ENCODE measurements at places on chromosomes 7 and 10.
A peak's percentile ranks its signal among the peaks of the same experiment; 100 is the strongest.

GRCh38 chr10:12649012-12649584, 299.8 kb downstream of the CAMK1D start:
- peak; percentile 36 for DNase-seq

DNA sequence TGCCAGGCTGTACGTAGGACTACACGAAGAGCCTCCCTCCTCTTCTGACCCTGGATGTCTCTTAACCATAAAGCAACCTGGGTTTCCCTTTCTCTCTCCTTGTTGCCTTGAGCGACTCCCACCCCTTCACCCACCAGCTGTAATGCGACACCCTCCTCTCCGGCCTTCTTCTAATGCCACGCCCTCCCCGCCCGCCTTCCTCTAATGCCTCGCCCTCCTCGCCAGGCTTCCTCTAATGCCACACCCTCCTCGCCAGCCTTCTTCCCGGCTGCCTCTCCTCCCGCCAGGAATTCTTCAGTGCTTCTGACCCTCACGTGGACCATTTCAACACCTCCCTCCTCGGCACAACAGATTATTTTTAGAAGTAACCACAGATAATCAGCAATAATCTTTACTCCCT, 348.5 kb upstream of the SHH start:
- DNase-seq: no peak

DNA sequence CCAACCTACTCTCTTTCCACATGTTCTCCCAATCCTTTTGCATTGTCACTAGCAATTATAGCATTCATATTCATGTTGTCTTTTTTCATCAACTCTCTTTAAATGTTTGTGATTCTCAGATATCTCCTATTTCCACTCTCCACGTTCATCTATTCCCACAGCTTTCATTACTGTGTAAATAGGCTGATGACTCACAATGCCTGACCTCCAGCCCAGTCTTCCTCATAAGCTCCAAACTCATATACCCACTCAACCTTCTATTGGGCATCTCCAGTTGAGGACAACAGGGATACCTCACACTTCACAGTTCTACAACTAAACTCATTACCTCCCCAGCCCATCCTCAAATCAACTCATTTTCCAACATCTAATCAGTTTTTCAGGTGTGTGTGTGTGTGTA, 194.1 kb downstream of the DGKI start:
- no peak for DNase-seq

GRCh38 chr7:71345117-71345884, 213.4 kb downstream of the GALNT17 start:
- no peak for DNase-seq

DNA sequence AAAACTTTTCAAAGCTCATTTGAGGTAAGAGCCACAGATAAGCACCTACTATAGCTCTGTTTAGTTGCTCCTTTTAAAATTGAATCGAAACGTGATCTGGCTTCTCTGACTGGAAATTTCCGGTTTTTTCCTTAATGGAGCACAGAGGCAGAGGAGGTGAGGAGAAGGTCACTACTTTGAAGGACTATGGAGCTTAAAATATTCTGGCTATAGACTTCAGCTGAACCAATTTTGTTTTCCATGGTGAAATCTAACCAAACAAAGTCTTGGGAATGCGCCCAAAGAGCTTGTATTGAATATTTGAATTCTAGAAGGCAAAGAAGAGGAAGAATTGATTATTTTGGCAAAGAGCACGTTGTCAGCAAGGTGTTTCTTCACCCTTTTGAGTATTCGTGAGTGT, 711.1 kb downstream of the SUGCT start:
- DNase-seq: no peak

GRCh38 chr10:52316001-52316400, 1.9 kb downstream of the DKK1 start:
- DNase-seq: no peak

DNA sequence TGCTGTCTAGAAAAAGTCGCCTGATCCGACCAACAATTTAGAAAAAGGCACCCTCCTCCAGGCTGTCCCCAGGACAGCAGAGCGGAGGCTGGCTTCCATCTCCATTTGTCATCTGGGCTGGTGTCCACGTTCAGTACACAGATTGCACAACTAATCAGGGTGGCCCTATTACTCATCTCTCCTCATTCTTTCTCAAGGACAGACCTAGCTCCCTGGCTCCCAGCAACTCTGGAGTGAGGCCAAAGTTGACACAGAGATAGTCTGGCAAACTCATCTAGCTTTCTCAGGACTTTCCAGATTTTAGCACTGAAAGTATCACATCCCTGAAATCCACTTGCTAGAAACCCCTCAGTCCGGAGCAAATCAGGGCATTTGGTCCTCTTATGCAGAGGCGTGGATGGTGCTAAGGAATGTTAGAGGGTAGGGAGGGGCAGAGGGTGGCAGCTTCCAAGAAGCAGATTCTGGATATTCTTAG, 75.1 kb downstream of the DNAH11 start:
- peak; percentile 89 for DNase-seq

GRCh38 chr7:48140001-48140681, 31.1 kb upstream of the ABCA13 start:
- peak; percentile 25 for DNase-seq

GRCh38 chr10:46251857-46252847, 34.6 kb upstream of the ANTXRL start:
- no peak for DNase-seq

- no peak for DNase-seq
These were observed 218.2 kb upstream of the IMMP2L start for GRCh38 chr7:111780527-111780926.

DNA sequence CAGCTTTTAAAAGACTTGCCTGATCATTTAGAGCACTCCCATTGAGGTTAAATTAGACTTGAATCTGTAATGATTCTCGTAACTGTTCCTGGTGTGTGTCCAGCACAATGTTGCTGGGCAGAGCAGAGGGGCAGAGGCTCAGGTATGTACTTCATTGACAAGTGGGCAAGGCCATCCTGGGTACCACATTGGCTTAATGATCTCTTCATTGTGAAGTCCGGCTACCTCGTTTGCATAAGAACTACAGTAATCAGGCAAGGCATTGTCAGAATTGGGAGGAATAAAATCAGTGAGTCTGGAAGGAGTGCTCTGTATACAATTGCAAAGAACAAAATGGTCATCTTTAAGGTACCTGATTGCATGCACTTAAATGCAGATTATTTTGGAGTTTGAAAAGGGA, 6.1 kb downstream of the RPS24 start:
- DNase-seq: no peak

DNA sequence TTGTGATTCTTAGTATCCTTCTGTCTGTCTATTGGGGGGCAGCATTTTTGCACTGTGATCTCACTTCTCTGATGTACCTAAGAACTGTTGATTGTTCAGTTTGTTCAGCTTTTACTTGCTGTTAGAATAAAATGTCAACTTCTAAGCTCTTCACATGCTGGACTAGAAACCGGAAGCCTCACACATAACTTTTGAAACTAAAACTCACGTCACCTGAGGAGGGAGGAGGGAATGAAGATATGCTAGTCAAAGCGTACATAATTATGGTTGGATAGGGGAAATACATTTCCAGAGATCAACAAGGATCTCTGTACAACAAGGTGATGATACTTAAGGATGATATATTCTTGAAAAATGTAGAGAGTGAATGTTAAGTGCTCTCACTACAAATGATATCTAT, 609.7 kb downstream of the INHBA start:
- DNase-seq: no peak

DNA sequence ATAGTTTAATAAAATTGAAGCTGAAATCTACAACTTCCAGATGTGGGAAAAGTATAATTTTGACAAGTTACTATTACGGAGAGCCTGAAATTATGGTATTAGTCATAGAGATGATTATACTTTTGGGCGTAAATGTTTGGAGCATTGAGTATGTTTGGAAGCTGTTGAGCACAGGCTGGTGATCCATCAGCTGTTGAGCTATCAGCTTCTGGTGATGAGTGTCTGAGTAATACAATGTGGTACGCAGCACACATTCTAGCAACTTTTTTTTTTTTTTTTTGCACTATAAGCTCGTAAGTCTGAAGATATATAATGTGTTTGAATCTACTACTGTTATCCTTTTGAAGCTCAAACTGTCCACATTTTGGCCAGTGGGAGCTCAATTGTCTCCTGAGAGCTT, 123.4 kb downstream of the ATE1 start:
- DNase-seq: no peak

- peak; percentile 79 for DNase-seq
These were observed 142.0 kb upstream of the PRKCQ start for GRCh38 chr10:6721964-6722615.

- DNase-seq: no peak
These were observed 12.7 kb downstream of the FBXW4 start for GRCh38 chr10:101682172-101682825.

DNA sequence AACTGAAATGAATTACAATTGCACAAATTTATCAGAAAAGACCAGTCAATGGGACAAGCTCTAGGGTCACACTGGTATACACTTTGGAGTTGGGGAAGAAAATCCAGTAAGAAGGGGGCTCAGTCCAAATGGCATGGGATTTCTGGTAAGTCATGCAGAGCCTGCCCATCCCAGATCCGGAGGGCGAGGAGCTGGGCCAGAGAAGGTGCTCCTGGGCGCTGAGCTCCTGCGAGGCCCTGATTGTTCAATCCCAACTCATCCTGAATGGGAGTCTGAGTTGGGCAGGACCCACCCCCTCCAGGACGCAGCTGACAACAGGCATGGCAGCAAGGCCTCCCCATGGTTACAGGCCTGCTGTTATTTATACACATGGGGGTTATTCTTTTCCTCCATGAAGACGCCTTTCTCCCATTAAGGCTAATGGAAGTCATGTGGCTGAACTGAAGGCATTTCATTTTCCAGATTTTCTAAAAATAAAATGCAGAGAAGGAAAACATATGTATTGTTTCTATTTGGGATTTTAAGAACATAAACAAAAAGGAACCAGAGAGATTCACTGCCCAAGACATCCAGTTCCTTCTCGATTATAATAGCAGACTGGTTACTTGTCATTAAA, 91.1 kb upstream of the ADAM12 start:
- no peak for DNase-seq

DNA sequence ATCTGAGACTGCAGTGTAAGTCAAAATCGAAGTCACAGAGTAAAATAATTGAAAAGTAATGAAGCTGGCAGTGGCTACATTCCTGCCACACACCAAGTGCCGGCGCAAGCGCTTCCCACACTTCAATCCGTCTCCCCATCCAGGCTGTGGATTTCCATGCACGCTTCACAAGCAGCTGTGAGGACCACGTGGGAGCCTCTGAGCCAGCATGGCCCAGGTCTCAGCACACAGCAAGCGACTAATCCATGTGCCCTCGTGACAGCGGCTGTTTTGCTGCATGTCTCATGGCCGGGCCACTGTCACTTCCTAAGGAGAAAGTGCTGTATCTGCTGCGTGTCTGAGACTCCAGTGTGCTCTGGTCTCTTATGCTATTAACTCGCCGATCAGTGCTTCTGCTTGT, 566.9 kb downstream of the DNAJB6 start:
- DNase-seq: no peak

GRCh38 chr10:77318739-77319138, 318.9 kb downstream of the KCNMA1 start:
- DNase-seq: no peak

DNA sequence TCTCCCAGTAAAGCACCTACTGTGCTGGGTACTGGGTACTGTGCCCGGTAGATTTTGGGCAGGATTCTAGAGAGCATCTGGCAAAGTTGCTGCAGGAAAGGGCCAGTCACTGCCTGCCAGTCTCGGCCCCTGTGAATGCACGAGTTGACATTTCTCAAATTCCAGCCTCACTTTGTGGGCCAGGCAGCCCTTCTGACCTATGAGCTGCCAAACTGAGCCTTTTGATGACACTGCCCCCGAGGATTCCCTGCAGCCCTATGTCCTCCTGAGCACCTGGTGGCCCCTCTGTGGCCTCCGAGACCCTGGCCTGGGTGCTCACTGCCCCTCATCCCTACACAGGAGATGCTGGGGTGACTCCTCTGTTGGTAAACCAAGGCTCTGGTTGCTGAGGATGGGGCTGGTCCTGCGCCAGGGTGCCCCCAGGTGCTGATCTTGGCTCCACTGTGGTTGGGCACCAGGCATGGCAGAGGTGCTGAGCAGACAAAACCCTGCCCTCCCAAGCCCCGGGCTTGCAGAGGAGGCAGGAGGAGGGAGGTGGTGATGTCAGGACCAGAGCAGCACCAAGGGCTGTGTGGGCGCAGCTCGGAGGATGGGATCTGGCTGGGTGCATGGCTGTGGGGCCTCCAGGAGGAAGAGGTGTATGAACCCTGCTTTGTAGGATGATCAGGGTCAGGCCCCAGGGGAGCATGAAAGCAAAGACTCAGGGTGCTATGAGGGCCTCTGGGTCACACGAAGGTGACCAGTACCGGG, 16.2 kb downstream of the LHPP start:
- no peak for DNase-seq

DNA sequence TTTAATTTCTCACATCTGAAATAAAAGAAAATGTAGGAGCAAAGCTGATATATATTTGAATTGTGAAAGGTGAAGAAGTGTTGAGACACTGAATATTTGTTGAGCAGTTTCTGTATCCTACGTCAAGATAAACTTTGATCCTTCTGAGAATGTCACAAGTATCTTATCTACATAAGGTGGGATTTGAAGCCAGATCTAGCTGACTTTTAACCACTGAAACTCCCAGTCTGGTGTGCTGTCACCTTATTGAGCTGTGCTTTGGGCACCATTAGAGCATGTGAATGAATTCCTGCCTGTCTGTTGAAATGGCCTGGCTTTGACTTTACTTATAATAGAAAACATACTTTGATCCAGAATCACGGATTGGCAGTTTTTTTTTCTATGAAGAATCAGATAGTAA, 15.2 kb downstream of the GPR141 start:
- no peak for DNase-seq

DNA sequence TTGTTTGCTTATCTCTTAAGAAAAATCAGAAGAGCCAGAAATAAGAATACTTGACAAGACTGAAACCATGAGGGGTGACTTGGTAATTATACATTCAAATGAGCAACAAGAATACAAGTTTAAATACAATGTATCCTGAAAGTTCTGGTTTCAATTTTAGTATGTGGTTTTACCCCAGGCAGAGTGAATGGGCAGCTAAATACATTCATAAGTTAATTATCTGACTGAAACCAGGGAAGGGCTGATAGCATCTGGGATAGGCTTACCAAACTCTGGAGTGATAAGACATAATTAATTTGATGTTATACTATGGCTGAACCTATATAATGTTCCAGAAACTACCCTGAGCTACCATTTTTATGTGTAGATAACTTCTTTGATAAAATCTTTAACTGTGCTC, 252.2 kb upstream of the PLXNA4 start:
- DNase-seq: no peak

- no peak for DNase-seq
These were observed 1262.3 kb upstream of the PHF14 start for GRCh38 chr7:9711259-9711918.

DNA sequence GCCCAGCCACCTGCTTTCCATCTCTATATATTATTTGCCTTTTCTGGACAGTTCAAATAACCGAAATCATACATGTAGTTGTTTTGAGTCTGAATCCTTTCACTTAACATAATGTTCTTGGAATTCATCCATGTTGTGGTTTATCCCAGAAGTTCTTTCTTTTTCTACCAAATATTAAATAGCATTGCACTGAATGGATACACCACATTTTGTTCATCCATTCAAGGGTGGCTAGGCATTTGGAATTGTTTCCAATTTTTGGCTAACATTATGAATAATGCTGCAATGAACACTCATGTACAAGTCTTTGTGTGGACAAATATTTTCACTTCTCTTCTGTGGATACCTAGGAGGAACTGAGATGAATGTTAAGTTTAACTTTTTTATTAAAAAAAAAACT, 18.0 kb downstream of the DNAJC1 start:
- DNase-seq: no peak

Data from mucosa of gallbladder (tissue), 1 donor.